CD4-positive, alpha-beta T cell treated with Interleukin-6 at 100 ng/mL for 8 hours (primary cell): ENCODE measurements at places on chromosomes 5 and 9.

DNA sequence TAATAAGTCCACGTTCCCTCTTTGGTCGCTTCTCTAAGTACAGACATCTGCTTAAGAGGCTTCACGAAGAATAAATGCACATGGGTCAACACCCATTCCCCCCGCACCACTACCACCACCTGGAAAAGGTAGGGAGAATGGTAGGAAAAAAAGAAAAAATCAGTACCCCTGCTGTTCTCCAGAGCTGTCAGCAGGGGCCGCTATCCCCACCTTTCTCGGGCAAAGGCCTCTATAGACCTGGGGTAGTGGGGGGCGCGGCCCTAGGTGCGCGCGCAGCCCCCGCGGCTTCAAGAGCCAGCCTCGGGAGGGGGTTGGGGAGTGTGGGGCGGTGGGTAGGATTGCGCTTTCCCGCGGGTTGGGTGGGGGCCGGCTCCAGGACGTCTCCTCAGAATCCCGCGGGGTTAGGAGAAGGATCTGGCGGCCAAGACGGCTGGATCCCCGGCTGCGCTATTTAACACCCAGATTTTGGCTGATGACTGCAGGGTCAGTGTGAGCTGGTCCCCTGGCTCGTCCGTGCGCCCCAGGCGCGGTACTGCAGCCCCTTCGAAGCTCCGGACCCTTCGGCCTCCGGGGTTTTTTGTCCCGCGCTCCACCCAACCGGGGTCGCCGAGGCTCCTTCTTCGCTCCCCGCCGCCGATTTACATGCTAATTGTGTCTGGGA, 1.6 kb upstream of the SEMA6A start:
- no peak for DNase-seq

- no peak for DNase-seq
Observed at GRCh38 chr9:696332-697323, 144.9 kb upstream of the DMRT1 start.

- DNase-seq: no peak
Observed at GRCh38 chr9:3698076-3698475, 172.3 kb upstream of the RFX3 start.

DNA sequence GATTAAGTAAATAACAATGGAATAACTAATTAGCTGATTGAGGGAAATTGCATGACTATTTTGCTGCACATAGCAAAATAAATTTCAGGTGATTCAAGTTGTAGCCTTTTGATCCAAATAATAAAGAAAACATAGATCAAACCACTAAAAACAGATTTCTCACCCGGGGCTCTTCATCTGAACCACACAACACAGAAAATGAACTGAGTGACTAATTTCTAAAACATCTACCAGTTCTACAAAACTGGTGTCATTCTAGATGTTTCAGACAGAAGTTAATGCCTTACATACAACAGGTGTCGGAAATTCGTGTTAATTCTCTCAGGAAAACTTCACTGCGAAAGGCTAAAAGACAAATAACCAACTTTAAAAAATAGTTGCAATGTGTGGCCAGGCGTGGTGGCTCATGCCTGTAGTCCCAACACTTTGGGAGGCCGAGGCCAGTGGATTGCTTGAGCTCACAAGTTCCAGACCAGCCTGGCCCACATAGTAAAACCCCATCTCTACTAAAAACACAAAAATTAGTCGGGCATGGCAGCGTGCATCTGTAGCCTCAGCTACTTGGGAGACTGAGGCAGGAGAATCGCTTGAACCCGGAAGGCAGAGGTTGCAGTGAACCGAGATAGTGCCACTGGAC, 6.9 kb downstream of the PROP1 start:
- DNase-seq: no peak

DNA sequence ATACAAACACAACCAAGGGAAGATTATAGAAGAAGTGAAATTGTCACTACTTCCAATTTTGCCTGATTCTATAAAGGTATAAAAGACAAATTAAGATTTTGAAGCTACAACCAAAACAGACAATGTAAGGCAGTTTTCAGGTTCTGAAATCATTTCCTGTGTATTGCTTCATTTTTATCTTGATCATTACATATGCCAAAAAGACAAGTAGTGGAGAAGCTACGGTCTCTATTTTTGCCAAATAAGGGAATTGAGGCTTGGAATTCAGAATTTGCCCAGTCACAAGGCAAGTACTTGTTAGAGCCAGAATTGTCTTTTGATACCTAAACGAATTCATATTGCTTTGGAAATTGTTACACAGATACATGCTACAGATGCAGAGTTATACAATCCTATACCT, 20.6 kb downstream of the EDIL3 start:
- DNase-seq: no peak

DNA sequence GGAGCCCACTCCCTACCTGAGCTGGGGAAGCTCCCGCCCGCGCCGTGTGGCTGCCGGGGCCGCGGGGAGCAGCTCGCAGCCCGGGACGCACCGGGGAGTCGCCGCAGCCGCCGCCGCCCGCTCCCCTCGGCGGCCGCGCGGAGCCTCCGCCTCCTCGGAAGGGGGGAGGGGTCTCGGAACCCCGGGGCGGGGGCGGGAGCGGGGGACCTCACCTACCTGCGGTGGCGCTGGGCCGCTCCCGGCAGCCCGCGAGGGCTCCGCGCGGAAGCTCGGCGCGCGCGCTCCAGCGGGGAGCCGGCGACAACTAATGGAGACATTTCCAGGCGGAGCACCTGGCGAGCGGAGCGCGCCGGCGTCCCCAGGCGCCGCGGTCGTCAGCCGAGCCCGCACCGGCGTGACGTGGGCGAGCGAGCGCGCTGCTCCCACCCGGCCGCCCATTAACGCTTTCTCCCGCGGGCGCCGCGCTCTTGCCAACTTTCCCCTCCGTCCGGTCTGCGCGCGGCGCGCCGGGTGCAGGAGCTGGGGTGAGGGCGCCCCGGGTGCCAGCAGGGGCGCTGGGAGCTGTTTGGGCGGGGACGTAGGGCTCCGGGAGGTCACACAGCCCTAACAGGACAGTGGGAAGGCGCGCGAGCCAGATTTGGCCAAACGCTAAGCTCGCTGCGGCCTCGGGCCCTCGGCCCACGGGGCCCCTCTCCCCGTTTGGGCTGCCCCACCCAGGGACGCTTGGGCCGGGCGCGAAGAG, 4.3 kb upstream of the IRX4 start:
- DNase-seq: no peak

- no peak for DNase-seq
Observed at GRCh38 chr5:53386341-53386740, 94.1 kb upstream of the FST start.

GRCh38 chr9:92467511-92467910, 14.8 kb downstream of the ASPN start:
- no peak for DNase-seq

DNA sequence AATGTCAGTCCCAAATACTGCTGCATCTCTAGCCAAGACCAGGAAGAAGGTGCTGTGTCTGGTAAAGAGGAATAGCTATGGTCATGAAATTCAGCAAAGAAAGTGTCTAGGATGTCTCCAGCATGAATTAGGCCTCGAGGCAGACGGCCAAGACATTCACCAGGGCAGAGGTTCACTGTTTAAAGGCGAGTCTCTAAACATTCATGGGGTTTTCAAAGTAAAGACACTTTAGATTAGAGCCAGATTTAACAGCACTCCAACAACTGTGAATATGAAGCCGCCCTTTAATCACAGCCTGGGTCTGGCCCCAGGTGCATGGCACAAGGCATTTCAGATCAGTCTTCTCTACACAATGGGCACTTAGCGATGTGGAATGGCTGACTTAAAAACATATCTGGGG, 95.0 kb downstream of the ANKH start:
- no peak for DNase-seq

- no peak for DNase-seq
Observed at GRCh38 chr9:130017076-130017475, 25.9 kb downstream of the FNBP1 start.

- DNase-seq: no peak
Observed at GRCh38 chr9:106885451-106885850, 22.5 kb downstream of the ZNF462 start.
